ENCODE measurements at places on chromosomes 12 and 14.

GRCh38 chr12:123253641-123254459 lies 17.8 kb downstream of the CDK2AP1 start:
- DNase-seq: no peak

DNA sequence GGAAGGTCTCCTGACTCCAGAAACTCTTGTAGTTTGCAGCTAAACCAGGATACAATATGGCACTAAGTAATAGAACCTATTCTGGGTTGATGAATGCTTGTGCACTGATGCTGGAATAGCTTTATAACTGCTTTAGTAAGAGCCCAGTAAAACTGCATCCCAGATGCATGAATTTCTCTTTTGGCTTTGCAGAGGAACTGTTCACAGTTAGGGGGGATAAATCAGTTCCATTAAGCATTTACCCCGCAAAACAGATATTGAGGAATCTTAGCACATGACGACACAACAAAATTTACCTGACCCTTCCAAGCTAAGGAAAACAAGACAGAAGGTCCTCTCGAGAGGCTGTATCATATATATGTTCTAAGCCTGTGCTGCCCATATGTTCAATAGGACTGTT lies 457.4 kb downstream of the FOXG1 start:
- DNase-seq: no peak

GRCh38 chr12:72578327-72578726 lies 306.2 kb downstream of the TRHDE start:
- DNase-seq: no peak

DNA sequence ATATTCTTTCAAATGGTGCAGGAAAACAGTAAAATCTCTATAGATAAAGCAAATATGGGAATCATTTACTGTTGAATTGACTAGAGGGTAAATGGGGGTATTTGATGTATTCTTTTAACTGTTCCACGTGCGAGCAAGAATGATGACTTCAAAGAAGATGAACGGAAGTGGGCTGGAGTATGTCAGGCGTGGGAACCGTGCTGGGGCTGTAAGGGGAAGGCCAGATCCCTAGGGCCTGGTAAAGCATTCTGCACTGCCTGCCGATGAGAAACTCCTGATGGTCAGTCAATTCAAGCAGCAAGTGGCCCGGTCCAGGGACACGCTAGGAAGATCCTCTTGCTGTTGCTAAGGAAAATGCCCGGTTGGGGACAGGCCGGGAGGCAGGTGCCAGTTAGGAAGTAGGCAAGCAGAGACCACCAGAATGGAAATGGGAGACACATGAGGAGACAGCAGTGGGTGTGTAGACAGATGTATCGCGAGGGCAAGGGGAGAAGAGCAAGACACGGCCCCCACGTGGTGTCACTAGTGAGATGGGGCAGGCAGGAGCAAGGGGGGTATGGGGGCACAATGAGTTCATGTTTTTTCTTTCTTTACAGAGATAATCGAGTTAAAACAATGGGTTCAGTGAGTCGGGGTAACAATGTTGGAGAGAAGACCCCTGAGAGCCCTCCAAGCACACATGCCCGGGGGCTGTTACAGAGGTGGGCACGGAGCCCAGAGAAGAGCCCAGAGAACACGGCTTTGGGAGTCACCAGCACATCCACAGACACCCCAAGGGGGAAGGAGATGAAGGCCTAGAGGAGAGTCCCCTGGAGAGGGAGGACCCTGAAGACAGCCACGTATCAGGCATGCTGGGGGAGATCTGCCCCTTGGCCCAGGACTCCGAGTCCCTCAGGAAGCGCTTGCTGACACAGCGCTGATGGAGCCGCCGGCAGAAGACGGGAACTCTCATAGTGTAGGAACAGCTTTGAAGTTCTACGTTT lies 37.2 kb downstream of the FBXO21 start:
- no peak for DNase-seq

DNA sequence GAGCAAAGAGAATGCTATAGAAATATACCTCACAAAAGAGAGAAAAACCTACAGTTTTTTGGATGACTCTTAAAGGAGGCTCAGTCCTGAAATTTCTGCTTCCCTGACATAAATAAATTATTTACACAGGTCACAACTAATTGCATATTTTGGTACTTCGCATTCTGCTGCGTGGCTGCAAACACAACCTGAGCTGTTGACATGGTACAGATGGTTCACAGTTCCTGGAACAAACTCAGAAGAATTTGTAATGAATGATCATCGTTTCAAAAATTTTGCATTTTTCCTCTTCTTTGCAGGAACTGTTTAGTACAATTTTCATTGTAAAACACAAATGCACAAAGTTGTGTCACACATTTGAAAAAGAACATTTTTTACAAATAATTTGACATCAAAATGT lies 313.7 kb upstream of the SYT1 start:
- no peak for DNase-seq

GRCh38 chr12:21614506-21614905 lies 9.9 kb upstream of the GYS2 start:
- DNase-seq: no peak

- no peak for DNase-seq
These were observed 2.1 kb upstream of the CRIP2 start for GRCh38 chr14:105472486-105472991.

DNA sequence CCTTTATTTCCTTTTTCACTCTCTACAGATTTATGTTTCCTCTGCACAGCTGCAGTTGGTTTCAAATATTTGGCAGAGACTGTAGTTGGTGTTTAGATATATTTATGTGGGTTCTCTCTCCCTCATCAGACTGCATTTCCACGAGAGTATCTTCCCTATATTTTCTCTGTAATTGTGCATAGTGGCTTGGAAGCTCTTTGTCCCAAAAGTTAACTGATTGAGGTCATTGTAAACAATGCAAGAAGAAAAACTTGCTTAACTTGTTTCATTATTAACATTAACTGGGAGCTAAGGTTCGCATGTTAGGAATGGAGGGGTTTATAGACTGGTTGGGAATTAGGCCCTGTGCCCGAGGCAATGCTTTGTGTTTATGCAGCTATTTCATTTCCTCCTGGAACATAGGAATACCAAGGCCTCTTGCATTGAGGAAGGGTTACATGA lies 216.9 kb upstream of the HMGA2 start:
- DNase-seq: no peak

Data from NCI-H1105 (cell line).